Esophagus muscularis mucosa (tissue), 4 donors: ENCODE measurements at places on chromosomes 13 and 19.

DNA sequence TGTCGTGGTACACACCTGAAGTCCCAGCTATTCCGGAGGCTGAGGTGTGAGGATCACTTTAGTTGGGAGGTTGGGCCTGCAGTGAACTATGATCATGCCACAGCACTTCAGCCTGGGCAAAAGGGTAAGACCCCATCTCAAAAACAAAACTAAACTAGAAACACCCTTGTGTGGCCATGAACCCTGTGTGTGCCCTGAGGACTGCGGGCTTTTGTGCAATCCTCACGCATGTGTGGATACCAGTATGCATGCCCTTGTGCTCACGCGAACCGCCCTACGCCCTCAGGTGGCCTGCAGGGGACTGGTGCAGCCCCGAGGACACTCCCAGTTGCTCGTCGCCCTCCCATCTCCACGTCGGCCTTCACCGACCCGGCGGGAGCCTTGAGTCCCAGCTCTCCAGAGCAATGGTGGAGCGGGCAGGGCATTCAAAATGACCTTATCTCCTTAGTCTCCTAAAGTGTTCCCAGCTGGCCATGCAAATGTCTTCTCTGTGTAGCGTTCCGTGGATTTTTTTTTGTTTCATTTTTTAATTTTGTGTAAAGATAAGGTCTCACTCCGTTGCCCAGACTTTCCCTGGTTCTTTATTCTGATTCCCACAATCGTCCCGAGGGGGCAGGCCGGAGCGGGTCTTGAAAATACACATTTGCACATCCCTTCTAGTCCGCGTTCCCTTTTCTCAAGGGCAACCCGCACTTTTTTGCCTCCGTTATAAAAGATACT, 868 bp upstream of the EGLN2 start:
- DNase-seq: no peak

GRCh38 chr19:2057484-2058469, 6.7 kb upstream of the MKNK2 start:
- DNase-seq: no peak

DNA sequence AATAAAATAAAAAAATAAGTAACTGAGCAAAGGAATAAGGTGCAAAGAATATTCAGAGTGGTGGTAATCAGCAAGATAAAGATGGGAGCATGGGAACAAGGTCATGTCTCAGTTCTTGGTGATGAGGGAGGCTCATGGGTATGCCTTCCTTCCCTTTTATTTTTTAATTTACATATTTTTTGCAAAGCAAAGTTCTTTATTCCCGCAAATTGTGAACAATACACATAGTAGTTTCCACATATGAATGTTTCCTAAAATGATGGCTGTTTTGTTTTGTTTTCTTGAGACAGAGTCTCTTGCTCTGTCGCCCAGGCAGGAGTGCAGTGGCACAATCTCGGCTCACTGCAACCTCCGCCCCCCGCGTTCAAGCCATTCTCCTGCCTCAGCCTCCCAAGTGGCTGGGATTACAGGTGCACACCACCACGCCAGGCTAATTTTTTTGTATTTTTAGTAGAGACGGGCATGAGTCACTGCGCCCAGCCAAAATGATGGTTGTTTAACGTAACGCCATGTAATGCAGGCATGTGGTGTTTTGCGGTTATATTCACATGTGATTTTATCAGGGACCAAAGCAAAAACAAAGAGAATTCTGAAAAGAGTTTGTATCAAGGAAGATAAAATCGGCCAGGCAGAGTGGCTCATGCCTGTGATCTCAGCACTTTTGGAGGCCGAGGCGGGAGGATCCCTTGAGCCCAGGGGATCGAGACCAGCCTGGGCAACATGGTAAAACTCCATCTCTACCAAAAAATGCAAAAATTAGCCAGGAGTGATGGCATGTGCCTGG, 4.5 kb upstream of the ADGRE2 start:
- DNase-seq: no peak

DNA sequence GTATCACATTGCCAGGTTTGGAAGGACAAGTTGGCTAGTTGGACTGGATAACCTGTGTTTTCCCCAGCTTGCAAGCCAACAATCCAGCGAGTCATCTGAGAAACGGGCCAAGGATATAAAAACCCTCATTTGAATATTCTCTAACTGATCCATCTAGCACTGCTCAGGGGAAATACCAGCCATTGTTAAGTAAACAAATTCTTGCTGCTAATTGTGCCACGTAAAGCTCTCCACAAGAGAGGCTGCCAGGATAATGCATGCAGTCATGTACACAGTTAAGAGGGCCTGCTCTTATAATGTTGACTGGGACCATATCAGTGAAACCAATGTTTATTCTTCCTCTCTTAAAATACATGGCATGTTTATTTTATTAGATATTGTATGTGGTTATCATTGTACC, 663.2 kb upstream of the SGCG start:
- no peak for DNase-seq
